Stimulated activated CD8-positive, alpha-beta memory T cell treated with anti-CD3 and anti-CD28 coated beads, Interleukin-4, amount 100 ng/mL, for 24 hours (primary cell): ENCODE measurements at places on chromosomes 2 and 18.

GRCh38 chr2:117693154-117693553 lies 121.3 kb upstream of the DDX18 start:
- no peak for DNase-seq

GRCh38 chr18:26407736-26408601 lies 140.4 kb downstream of the KCTD1 start:
- DNase-seq = no peak

- DNase-seq = no peak
These were observed 113.2 kb downstream of the BCL11A start for GRCh38 chr2:60440079-60440766.

DNA sequence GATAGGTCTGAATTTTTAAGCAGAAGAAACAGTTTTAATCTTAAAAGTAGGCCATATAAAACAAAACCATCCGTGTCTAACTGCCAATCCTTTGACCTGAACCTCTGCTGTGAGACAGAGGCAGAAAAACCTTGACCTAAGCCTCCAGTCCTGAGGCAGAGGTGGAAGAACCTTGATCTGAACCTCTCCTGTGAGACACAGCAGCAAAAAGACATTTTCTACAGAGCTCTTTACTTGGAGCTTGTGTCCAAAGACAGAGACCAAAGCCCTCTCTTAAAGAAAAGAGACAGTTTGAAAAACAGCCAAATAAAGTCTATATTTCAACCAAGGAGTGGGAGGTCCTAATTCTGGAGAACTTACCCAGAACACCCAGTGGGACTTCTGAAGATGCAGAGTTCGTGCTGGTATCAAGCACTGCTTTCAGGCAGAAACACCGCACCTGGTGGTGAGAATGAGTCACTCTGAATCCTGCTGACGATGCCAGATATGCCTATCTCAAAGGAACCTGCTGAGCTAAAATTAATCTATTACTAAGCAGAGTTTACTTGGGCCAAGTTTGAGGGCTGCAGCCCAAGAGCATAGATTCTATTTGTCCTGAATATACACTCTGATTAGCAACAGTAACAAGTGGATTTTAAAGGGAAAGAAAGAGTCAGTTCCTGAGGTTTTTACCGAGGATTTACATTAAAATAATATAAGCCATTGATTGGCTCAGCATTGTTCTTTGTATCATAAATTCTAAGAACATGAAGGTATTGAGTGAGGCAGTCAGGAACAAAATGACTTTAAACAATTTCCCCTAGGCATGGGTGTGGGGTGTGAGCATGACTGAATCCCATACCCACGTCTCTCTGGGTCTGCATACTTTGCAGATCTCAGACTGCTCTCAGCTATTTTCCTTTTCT lies 806.4 kb downstream of the TRIB2 start:
- DNase-seq = no peak

DNA sequence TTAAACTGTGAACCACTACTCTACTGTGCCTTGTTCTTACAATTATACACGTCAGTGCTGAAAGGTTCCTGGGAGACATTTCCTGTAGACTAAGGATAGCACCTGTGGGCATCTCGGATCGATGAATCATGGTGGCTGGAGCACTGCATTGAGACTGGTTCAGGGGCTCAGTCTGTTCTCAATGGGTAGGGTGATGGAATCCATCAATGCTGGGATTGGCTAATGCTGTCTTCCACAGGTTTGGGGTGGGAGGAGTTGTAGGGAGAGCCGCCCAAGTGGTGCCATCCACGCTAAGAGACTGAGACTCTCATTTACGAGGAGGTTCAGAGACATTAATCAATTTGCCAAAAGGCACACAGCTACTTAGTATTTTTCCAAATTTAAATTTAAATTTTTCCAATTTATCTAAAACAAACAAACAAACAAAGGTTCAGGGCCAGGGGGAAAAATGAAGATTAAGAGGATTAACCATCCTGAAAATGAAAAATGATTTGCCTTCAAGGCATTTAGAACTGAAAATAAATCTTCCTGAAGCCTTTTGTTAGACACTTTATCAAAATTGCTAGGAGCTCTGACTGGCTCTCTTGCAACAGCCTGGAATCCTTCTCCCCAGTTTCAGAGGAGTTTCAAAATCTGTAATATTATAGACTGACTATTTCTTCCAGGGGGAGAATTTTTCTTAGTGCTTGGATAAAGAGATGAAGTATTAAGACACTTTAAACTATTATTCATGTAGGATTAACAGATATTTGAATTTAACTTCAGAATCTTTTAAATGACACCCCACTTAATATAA lies 359.2 kb downstream of the TGIF1 start:
- no peak for DNase-seq

GRCh38 chr18:68791801-68792200 lies 6.1 kb upstream of the CCDC102B start:
- no peak for DNase-seq

- DNase-seq = no peak
These were observed 6.7 kb upstream of the GPR55 start for GRCh38 chr2:230931556-230932231.

- no peak for DNase-seq
These were observed 1.8 kb upstream of the RNF144A start for GRCh38 chr2:6915399-6915798.

- no peak for DNase-seq
These were observed 274.8 kb upstream of the SLC39A10 start for GRCh38 chr2:195382186-195382585.

- DNase-seq = no peak
These were observed 367.8 kb upstream of the HS6ST1 start for GRCh38 chr2:128686497-128686859.

- DNase-seq = no peak
These were observed 109.2 kb downstream of the SCN2A start for GRCh38 chr2:165348441-165348840.

DNA sequence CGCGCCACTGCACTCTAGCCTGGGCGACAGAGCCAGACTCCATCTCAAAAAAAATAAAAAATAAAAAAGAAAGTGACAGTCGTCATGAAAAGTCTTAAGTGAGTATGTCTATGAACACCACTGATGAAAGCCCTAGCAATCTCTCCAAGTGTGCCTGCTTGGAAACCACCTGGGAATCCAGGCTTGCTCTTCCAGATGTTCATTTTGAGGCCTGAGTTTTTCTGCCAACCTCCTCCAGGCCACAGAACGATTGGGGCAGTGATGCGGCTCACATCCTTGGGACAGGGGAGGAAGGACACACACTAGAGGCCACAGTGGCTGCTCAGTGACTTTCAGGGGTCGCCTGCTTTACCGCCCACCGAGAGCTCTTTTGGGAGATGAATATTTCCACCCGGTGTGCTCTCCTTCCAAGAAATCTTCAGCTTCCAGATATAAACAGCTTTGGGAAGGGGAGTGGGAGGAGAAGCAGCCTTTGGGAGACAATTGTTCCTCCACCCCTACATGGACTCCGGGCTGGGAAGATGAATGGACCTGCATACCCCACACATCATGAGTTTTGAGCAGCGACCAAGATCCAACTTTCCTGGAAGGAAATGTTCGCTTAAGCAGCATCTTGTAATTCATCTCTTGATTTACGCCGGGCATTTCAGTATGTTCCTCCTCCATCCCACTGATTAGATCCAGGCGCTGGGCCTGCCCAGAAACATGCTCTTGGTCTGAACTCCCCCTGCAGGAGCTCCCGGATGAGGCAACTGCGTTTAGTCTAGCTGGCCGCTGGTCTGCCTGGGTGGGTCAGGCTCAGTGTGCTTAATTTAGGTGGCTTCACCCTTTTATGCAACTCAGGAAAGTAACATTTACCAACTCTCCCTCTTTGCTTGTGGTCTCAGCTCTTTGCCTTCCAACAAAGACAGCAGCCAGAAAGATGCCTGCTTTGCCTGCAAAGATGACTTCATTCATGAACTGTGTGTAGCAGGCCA lies 6.2 kb upstream of the ARMC9 start:
- no peak for DNase-seq

DNA sequence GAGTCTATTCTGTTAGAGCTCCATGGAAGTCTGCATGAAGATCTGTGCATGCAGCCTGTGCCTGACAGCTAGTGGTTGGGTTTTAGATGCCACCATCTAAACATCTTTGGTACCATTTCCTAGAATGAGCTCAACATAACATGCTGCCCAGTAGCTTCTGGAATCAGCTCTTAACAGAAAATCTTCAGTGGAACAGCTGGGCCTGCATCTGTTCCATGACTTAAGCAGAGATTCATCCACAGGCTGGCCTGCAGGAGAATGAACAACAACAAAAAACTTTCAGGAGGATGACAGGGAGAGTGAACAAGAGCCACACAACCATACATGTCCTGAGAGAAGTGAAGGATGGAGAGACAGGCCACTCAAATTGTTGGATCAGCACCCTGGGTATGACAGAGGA lies 316.6 kb downstream of the RDH14 start:
- no peak for DNase-seq

- no peak for DNase-seq
These were observed 112.5 kb downstream of the NCK2 start for GRCh38 chr2:105857076-105857740.

- DNase-seq = no peak
These were observed 200.6 kb upstream of the NCKAP5 start for GRCh38 chr2:133768658-133769435.

DNA sequence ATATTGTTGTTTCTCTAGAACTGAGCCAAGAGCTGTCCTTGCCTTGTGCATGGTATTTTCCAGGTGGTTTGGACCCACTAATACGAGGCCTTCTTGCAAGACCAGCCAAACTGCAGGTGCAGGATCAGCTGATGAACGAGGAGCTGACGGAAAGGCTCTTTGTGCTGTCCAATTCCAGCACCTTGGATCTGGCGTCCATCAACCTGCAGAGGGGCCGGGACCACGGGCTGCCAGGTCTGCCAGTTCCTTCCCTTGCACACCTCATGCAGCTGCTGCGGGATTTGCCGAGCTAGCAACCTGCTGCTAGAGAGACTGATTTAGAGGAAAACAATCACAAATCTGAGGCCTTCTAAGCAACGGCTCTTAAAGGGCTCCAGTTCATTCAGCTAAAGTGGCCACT lies 74.5 kb downstream of the TPO start:
- no peak for DNase-seq

DNA sequence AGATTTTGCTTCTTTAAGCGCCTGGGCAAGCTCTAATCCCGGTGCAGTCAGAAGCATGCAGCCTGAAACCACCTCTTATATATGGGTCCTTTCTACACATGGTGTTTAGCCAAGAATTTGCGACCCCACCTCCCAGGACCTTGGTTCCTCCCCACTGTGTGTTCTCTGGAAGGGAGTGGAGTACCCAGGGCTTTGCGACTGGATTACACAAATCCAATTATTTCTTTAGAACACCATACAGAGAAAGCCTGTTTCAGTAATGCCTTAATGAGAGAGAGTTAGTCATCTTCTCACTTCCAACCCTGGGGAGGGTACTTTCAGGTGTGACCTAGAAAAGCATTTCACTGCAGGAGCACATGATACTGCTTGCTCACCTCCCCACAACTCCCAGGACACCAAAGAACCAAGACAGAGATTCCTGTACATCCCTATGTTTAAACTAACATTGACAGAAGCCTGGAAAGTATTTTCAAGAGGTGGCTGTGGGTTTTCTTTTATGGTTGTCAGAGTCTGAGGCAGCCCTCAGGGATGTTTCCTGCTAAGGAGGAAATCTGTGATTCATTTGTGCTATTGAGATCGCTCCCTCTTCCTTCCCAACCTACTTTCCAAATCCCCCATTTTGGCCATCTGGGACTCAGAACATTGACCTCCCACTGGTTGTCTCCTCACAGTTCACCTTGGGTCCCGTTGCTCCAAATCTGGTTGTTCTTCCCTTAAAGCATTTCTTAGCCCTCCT lies at the start of gene CAPN14:
Gene CAPN14 (minus strand): TSS at position 51 of the 736 bp plus-strand sequence. CDS start 12,068 bp downstream, outside the sequence.
- DNase-seq = no peak

- no peak for DNase-seq
These were observed 73.7 kb upstream of the LAPTM4A start for GRCh38 chr2:20125164-20125563.

GRCh38 chr2:46331109-46331766 lies 34.0 kb downstream of the EPAS1 start:
- no peak for DNase-seq

DNA sequence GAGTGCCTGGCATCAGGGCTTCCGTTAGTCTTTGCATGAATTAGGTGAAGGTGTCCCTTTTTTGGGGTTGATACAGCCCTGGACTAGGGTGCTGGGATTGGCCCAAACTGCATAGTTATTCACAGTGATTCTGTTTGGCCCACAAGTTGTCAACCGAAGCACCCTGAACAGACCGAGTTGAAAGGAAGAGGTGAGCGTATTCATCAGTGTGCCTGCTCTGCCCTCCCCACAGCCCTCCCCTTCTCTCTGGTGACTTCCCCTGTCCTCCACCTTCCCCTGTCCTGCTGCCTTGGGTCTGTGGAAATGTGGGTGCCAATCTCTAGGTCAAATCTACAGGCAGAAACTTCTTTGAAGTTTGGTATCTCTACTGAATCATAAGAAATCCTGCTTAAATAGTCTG lies 330.5 kb downstream of the DYSF start:
- DNase-seq = no peak

GRCh38 chr2:100940766-100941645 lies 61.1 kb upstream of the RPL31 start:
- DNase-seq = no peak

- DNase-seq = no peak
These were observed 49.6 kb downstream of the SMIM21 start for GRCh38 chr18:75377926-75378325.

GRCh38 chr2:235129850-235130249 lies 178.0 kb downstream of the SH3BP4 start:
- DNase-seq = no peak

- DNase-seq = no peak
These were observed 91.1 kb upstream of the EPC2 start for GRCh38 chr2:148553332-148553887.

DNA sequence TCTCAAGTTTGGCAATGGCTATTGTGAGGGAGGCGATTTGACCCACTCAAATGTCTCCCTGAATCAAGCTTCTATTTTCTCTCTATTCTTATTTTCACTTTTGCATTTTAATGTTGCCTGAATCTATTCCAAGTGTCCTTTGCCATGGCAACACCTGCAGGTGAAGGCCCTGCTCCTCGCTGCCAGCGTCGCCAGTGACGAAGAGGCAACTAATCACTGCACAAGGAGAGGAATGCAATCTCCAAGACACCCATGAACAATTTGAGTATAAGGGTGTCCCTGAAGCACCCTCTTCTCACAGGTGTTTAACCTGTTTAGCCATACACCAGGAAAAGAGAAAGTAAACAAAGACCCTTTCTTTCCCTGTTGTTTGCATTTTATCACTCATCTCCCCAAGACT lies 165.6 kb upstream of the VRK2 start:
- DNase-seq = no peak

DNA sequence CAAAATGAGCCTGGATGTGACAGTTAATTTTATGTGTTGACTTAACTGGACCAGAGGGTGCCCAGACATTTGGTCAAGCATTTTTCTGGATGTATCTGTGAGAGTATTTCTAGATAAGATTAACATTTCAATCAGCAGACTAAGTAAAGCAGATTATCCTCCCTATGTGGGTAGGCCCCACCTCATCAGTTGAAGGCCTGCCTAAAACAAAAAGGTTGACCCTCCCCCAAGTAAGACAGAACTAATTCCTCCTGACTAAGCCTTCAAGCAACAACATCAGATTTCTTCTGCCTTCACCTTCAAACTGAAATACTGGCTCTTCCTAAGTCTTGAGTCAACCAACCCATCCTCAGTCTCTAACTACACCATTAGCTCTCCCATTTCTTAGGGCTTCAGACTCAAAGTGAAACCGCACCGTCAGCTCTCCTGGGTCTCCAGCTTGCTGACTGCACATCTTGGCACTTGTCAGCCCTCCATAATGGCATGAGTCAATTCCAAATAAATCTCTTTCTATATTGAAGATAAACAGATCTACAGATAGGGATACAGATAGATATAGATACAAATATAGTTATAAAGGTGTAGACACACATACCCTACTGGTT lies 47.9 kb downstream of the MEMO1 start:
- DNase-seq = peak; percentile 13
